ENCODE measurements at places on chromosomes 7 and 10. TPM values are rescaled to one million over a fixed set of nuclear protein-coding genes. Genes with fewer than 3 reads are reported as not detected.

Gene EPDR1
- 41.2 TPM for total RNA-seq

Gene HTR5A
- total RNA-seq = not detected

- DNase-seq = peak; percentile 99
Observed at GRCh38 chr7:94620703-94621118, 35.2 kb downstream of the SGCE start.

DNA sequence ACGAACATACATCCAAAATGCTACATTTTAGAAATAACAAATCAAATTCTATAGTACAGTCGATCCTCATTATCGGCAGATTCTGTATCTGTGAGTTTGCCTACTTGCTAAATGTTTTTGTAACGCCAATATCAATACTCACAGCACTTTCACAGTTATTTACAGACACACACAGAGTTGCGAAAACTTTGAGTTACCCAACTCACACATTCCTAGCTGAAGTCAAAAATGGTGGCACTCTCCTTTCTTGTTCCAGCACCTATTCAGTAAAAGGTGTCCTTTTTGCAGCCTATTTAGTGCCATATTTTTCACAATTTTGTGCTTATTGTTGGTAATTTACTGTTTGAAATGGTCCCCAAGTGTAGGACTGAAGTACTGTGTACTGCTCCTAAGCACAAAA lies 161.7 kb downstream of the AKR1D1 start:
- no peak for DNase-seq

Gene ELAPOR2
- 24.3 TPM for total RNA-seq

DNA sequence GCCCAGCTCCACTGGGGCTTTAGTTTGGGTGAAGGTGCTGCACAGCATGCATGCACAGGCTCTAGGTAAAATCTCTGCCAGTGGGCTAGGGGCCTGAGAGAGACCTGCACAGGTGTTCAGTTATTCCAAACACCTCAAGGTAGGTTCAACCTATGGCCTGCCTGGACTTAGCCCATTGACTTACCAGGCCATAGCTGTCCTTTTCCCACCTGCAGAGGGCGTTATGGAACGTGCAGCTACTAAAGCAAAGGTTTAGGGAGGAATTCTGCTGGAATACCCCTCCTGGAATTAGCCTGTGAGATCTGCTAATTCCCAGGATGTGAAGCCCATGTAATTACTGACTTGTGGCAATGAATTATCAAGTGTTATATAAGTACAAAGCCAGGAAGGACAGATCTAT lies 3.6 kb downstream of the VWC2 start:
- no peak for DNase-seq

DNA sequence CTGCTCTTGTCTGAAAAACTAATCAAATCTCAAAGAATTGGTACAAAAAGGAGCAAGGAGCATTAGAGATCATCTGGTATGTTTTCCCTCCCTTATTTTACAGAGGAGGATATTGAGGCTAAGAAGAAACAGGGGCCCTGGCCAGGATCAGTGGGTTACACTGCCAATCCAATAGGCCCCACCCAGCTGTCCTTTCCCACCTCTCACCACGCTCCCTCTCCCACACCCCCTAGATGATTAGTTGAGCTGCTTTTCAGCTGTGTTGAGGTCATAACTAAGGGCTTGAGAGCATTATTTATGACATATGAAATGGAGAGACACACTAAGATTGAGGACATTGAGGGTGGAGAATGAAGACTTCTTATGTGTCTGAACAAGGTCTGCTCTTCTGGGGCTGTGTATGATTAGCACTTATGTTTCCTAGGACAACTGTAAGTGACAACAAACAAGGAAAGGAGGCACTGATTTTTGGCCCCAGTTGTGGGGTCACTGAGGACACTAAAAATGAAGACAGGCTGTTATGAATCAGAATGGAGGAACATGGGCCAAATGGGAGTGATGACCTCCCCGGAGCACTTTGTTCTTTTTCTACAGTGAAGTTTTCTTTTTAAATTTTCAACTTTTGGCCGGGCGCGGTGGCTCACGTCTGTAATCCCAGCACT lies 26.5 kb downstream of the VWA2 start:
- no peak for DNase-seq

DNA sequence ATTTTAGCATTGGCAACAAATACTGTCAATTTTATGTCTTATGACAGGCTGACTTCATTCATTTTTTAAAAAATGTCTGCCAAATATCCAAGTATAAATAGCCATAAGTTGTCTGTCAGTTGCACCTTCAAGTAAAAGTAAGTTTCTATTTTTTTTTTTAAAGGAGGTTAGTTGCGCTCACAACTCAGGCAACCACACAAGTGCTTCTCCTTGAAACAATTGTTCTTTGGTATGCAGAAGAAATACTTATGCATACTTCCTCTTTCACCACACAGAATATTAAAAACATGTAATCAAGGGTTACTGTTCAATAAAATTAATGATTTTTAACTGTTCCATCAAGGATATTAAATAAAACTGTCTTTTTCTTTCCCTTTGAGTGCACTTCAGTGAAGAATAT lies 97.9 kb downstream of the RTKN2 start:
- DNase-seq = no peak

Gene VWDE
- 14.2 TPM for total RNA-seq

- no peak for DNase-seq
Observed at GRCh38 chr7:43379210-43379609, 203.7 kb upstream of the STK17A start.

DNA sequence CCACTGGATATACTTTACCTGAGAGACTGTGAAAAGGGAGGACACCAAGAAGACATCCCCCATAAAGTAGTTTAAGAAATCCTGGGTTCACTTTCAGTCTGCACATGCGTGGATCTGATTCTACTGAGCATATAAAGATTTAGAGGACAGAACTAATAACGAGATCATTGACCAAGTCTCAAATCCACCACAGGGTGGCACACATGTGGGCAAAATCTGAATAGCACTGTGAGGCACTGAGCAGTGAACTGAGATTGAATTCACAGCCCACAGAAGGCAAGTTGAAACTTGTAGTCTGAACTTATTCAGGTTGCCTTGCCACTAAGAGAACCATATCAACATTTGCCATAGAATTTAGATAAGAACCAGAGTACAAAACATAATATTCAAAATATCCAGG lies 818.6 kb downstream of the GRID1 start:
- DNase-seq = peak; percentile 76

- peak; percentile 74 for DNase-seq
Observed at GRCh38 chr10:100998183-100998990, 1.2 kb upstream of the LZTS2 start.

Gene HBP1
- 23.6 TPM for total RNA-seq

DNA sequence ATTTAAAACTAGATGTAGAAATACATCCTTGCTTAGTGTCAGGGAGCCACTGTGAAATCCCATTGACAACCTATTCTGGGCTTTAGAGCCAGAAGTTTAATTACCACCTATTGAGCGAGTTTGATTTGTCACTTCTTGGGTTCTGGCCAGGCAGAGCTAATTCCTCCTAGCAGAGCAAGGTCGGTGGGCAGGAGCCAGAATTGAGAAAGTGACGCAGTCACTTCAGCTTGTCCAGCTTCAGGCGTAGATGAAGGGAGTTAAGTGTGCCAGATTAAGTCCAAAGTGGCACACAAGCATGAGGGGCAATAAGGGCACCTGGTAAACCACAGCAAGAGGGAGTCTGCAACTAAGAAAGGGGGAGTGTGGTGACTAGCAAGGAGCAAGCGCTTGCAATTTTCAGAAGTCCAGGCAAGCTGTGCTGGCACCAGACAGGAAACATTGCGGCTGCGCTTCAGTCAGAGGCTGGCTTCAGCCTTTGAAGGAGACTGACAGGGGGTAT lies 119.4 kb downstream of the ST7 start:
- peak; percentile 68 for DNase-seq

GRCh38 chr7:39265641-39266591 lies 288.2 kb downstream of the POU6F2 start:
- DNase-seq = no peak

Gene TMEM213
- not detected for total RNA-seq

Gene OR13A1
- not detected for total RNA-seq

Gene NAT16
- total RNA-seq = not detected

GRCh38 chr10:26310361-26310760 lies 93.8 kb downstream of the GAD2 start:
- no peak for DNase-seq

Gene ECHDC3
- 6.9 TPM for total RNA-seq

- DNase-seq = no peak
Observed at GRCh38 chr7:112701456-112701855, 88.7 kb downstream of the TMEM168 start.

- no peak for DNase-seq
Observed at GRCh38 chr7:115135146-115135545, 213.3 kb downstream of the MDFIC start.

GRCh38 chr7:94449151-94449725 lies 54.5 kb downstream of the COL1A2 start:
- peak; percentile 24 for DNase-seq

Gene UCN3
- not detected for total RNA-seq

- DNase-seq = no peak
Observed at GRCh38 chr7:87797395-87797794, 78.8 kb downstream of the SLC25A40 start.

Gene AKR1C3
- 18.8 TPM for total RNA-seq

Gene TMEM196
- not detected for total RNA-seq

GRCh38 chr10:4066581-4067390 lies 281.8 kb upstream of the KLF6 start:
- no peak for DNase-seq

DNA sequence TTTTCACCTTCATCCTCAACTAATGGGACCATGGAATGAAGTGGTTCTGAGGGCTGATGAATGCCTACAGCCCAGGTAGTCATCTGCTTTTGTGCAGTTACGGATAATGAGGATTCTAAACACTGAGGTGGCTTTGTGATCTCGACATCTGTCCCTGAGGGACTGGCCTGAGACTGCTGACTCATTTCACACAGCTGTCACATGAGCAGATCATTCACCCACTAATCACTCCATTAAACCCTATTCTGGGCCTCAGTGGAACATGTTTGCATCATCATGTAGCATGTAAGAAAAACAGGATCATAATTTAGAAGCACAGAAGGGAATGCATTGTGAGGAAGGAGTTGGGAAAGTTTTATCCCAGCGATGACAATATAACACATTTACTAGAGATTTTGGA lies 79.4 kb upstream of the FEZF1 start:
- DNase-seq = no peak

Gene LRRC61
- 0.73 TPM for total RNA-seq

DNA sequence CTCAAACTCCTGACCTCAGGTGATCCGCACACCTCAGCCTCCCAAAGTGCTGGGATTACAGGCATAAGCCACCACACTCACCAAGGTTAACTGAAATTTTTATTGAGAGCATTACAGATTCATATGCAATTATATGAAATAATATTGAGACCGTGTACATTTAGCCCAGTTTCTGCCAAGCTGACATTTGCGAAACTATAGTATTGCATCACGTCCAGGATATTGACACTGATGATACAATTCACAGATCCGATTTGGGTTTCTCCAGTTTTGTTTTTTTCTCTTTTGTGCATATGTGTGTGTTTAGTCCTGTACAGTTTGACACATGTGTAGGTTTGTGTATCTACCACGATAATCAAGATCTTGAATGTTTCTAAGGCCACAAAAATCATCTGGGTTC lies 627.9 kb upstream of the FOXK1 start:
- DNase-seq = no peak

- no peak for DNase-seq
Observed at GRCh38 chr7:96179837-96180236, 142.1 kb downstream of the SLC25A13 start.

Gene GPR26
- not detected for total RNA-seq

Gene TBC1D12
- total RNA-seq = 15.7 TPM

Gene LRRC17
- total RNA-seq = not detected

Gene C10orf90
- total RNA-seq = not detected

GRCh38 chr7:155227788-155228458 lies 69.8 kb upstream of the INSIG1 start:
- DNase-seq = no peak

- DNase-seq = no peak
Observed at GRCh38 chr7:128255271-128255670, 14.2 kb downstream of the LEP start.

- no peak for DNase-seq
Observed at GRCh38 chr10:99374526-99374925, 45.4 kb downstream of the CNNM1 start.

- no peak for DNase-seq
Observed at GRCh38 chr7:158811894-158812293, 17.4 kb downstream of the ESYT2 start.

Gene EPHB6
- total RNA-seq = 0.83 TPM

Gene ACSM6
- total RNA-seq = not detected

Gene NEUROG3
- total RNA-seq = not detected

Gene GIMAP1
- not detected for total RNA-seq

Gene RBP3
- total RNA-seq = not detected

DNA sequence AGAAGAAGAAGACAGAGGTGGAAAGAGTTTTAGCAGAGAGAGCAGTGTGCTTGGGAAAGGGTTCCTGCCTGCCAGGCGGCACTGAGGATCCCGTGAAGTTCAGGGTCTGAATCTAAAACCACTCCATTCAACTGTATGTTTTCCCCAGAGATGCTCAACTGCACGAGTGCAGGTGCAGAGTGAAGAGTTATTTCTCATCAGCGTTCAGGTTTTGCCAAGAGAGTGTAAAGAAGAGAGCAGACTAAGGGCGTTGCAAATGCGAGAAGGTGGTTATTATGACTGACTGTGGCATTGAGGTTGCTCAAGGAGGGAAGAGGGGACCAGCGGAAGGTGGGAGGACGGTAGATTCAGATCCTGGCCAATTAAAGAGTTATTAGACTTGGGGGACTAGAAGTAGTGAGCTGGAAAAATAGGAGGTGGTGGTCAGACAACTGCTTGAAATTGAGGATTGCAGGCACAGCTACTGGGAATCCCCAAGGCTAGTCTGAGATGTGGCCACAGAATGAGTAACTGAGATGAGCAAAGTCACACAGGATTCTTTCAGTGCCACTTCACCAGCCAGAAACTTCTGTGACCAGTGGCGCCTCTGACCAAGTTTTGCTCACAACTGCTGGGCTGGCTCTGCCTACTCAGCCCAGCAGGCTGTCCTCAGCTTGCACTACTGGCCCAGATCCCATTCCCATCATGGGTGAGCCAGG lies 29.1 kb downstream of the STRA8 start:
- peak; percentile 20 for DNase-seq

DNA sequence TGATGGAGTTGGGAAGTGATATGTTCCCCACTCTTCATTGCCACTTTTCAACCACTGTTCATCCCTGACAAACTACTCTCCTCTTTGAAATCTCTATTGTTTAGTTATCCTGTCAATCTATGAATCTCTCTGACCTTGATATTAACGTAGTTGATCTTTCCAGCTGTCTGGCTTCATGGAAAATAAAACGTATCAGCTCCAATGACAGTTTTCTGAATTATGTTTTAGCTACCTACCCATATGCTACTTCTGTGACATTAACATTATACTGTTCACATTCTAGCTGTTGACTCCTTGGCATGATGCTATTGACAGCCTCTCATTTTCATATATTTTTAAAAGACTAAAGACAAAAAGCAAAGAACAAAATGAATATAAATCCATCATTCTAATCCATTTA lies 53.3 kb downstream of the PCLO start:
- no peak for DNase-seq

GRCh38 chr10:80540981-80541750 lies 3.5 kb downstream of the SH2D4B start:
- no peak for DNase-seq

GRCh38 chr10:59774451-59774850 lies 21.2 kb upstream of the MRLN start:
- no peak for DNase-seq

- no peak for DNase-seq
Observed at GRCh38 chr7:84911077-84911476, 275.8 kb downstream of the SEMA3D start.

GRCh38 chr7:27191161-27191731 lies 6.2 kb upstream of the HOXA11 start:
- no peak for DNase-seq

Gene C7orf57
- 0.67 TPM for total RNA-seq

Measured in mammary epithelial cell (primary cell).